ENCODE measurements at places on chromosomes 3 and 15.
A peak's percentile ranks its signal among the peaks of the same experiment; 100 is the strongest.

DNA sequence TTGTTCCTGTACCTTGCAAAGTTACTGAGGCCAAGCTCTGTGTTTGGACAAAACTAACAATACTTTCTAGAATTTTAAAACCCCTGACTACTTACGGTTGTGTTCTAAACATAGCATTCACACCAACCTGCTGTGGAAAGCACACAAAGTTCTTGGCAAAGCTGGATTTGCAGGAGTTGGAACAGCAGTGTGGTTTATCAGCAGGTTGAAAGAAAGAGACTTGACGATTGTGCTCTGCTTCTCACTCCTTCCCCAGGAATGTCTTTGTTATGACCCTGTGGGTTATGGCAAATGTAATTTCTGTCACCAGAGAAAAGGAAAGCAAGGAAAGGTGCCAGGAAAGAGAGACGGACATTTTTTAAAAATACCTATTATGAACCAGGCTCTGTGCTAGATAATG lies 165.5 kb upstream of the TGFBR2 start:
- DNase-seq, result peak; percentile 49

GRCh38 chr3:187673012-187673411 lies 2.8 kb upstream of the SST start:
- DNase-seq, result no peak

GRCh38 chr3:18898911-18899310 lies 249.4 kb upstream of the KCNH8 start:
- no peak for DNase-seq

DNA sequence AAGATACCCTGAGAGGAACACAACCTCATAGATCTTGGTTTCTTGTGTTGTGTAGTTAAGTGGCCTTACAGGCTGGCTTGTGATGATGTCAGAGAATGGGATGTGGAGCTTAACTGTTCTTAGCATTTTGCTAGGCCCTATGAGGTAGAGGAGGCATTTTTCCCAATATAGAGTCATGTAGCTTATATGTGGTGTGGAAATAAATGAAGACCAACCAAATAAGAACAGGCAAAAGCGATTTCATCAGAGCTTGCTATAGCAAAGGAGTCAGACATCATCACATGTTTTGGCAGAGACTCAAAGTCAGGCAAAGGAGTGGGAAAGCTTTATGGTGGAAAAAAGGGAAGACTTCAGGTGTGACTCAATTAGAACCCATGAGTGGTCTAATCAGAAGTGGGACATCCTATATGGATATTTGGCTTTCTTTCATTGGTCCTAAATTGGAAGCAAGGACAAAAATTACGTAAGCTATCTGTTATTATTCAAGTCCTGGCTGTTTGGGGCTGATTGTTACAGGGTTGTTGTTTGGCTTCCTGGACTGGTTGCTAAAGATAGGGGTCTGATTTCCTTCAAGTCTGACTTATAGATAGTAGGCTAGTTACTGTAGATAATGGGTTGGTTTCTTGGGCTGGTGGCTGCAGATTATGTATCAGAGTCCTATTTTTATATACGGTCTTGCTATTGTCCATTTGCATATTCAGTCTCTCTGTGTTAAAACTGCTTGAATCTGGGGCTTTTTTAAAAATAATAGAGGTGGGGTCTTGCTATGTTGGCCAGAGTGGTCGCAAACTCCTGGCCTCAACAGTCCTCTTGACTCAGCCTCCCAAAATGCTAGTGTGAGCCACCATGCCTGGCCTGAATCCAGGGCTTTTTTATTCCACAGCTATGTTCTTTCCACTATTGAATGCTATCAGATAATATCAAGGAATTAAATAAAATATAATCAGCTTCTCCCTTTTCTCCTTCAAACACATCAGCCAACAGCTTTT lies 30.3 kb upstream of the SETD2 start:
- no peak for DNase-seq

DNA sequence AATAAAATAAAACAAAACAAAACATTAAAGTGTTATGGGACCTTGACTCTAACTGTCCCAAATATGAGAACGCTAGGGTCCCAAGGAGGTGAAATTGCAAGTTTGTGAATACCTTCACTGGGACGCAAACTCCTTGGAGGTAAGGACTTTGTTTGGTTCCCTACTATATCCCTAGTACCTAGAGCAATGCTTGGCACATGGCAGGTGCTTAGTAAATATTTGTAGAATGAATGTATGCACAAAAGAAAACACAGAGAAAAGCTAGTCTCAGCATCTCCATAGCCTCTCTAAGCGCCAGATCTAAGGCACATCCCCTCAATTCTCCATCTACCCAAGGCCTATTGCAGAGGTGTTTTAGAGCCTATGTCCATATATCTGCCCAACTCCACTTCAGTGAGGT lies 30.5 kb downstream of the GPR176 start:
- DNase-seq, result no peak
